Right atrium auricular region (tissue), 2 donors: ENCODE measurements at places on chromosomes 2 and 18. TPM values are rescaled to one million over a fixed set of nuclear protein-coding genes. Genes with fewer than 3 reads are reported as not detected.
A peak's percentile ranks its signal among the peaks of the same experiment; 100 is the strongest.

- peaks cover 25% of the 10 kb centered on the region for H3K4me1 ChIP-seq
- peak overlapping the region; percentile 28 for H3K27ac ChIP-seq
- H3K27me3 ChIP-seq = no peaks in the 10 kb centered on the region
- no peak for DNase-seq
- H3K36me3 ChIP-seq = no peaks in the 10 kb centered on the region
Measured at GRCh38 chr2:6927186-6927585, 10.0 kb downstream of the RNF144A start.

GRCh38 chr2:1132328-1132969 is 181.8 kb downstream of the SNTG2 start:
- no peaks in the 10 kb centered on the region for H3K4me1 ChIP-seq
- no peaks in the 10 kb centered on the region for H3K27me3 ChIP-seq
- H3K36me3 ChIP-seq = no peaks in the 10 kb centered on the region
- H3K4me3 ChIP-seq = no peak overlapping the region

- H3K4me3 ChIP-seq = no peak overlapping the region
- H3K36me3 ChIP-seq = no peaks in the 10 kb centered on the region
- no peak overlapping the region for H3K27ac ChIP-seq
- no peaks in the 10 kb centered on the region for H3K27me3 ChIP-seq
Measured at GRCh38 chr2:224347176-224348051, 54.5 kb downstream of the FAM124B start.

DNA sequence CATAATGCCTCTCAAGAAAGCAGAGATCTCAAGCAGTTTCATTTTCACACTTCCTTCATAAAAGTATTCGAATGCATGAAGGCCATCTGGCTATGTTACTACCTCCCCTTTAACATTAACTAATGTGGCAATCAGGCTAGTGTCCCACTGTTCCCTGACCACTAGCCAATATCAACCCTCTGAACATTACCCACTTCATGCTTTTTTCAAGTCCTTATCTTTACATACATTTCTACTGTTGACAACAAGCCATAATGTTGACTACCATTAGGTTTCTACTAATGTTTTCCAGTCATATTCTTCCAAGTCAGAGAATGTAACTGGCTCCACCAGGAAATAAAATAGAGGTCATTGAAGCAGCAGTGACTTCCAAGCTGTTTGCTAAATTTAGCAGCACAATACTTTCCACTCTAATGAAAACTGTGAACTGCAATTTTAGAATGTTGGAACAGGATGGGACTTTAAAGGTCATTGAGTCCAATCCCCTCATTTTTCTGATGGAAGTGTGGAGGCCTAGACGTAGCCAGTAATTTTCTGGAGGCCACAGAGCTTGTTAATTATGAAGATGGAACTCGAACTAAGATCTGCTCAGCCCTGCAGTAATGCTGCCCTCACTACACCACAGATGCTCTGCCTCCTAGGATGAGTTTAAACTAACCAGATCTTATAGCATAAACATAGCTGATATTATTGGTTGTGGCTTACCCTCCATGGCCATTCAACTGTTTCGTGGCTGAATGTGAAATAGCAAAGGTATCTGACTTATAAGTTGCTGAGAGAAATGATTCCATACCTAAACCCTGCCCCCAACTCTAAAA is 630 bp upstream of the PPP1R1C start:
- peak overlapping the region; percentile 54 for H3K27ac ChIP-seq
- H3K27me3 ChIP-seq = no peaks in the 10 kb centered on the region
- H3K4me3 ChIP-seq = no peak overlapping the region
- H3K4me1 ChIP-seq = peaks cover 14% of the 10 kb centered on the region

- no peaks in the 10 kb centered on the region for H3K27me3 ChIP-seq
- no peaks in the 10 kb centered on the region for H3K4me1 ChIP-seq
- no peak overlapping the region for H3K27ac ChIP-seq
- H3K4me3 ChIP-seq = no peak overlapping the region
Measured at GRCh38 chr18:75831960-75832359, 404.5 kb upstream of the SMIM21 start.

The SKOR2 gene
- total RNA-seq = not detected

The POTEI gene
- 3.2 TPM for total RNA-seq

The POTEC gene
- total RNA-seq = not detected
